D721Med (cell line): ENCODE measurements at places on chromosomes 13 and 19.

GRCh38 chr13:32264407-32264806 is 50.8 kb downstream of the ZAR1L start:
- DNase-seq = no peak

GRCh38 chr19:16325161-16325527 is 518 bp downstream of the KLF2 start:
- no peak for DNase-seq

GRCh38 chr13:25237083-25237482 is 50.2 kb downstream of the MTMR6 start:
- no peak for DNase-seq

- no peak for DNase-seq
Observed at GRCh38 chr13:24207841-24208667, 47.5 kb downstream of the SPATA13 start.

GRCh38 chr19:2540646-2541454 is 64.9 kb downstream of the GADD45B start:
- DNase-seq = no peak

DNA sequence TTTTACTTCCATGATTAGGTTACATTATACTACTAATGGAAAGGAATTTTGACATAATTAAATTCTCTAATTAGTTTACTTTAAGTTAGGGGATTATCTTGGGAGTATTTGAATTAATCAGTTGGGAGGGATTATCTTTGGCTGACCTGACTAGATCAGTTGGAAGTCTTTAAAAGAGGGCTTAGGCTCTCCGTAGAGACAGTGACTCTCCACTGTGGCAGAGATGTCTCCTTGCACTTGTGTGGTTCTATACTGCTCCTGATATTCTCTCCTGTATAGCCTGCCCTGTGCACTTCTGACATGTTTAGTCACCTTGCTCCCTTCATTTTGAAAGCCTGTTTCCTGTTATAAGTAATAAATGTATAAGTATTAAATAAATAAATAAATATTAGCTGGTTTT is 1612.3 kb upstream of the PRR20A start:
- DNase-seq = no peak

DNA sequence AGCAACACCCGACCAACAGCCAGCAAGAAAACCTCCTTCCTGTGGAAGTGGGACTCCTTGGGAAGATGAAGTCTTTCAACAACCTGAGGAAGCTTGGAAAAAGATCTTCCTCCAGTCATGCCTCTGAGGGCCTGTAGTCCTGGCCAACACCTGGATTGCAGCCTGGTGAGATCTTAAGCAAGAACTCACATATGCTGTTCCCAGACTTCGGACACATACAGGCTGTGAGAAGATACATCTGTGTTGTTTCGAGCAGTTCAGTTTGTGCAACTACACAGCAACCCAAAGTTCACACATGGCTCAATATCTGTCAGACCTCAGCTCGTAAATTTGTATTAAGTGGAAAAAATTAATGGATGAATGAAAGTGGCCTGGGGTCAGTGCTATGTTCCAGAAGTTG is 65.1 kb upstream of the UBAC2 start:
- no peak for DNase-seq

- DNase-seq = no peak
Observed at GRCh38 chr19:47848823-47849473, 10.1 kb upstream of the TPRX2 start.
